ENCODE measurements at places on chromosomes 3 and 15.

DNA sequence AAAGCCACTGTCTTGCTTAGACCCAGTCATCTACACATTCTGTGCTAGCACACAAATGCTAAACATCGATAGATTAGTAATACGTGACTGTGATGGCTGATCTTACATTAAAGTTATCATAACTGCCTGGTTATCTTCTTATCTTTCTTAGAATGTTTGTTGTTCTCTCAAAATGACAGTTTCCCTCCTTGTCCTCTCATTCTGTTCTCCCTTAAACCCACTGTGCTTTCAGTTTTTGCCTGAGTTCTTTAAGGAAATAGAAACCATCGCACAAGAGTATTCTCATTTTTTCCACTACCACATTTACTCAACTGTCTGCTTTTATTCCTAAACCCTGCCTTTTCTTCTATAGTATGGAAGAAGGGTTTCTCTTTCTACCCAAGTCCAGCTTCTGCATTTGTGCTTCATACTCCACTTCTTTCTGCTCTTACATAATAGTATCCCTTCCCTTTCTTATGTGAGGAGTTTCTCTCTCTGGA is 17.1 kb downstream of the STX19 start:
- no peak for DNase-seq

GRCh38 chr3:20930034-20930433 is 744.0 kb upstream of the SGO1 start:
- no peak for DNase-seq

GRCh38 chr3:111738238-111738637 is 120.8 kb upstream of the PHLDB2 start:
- DNase-seq = no peak

DNA sequence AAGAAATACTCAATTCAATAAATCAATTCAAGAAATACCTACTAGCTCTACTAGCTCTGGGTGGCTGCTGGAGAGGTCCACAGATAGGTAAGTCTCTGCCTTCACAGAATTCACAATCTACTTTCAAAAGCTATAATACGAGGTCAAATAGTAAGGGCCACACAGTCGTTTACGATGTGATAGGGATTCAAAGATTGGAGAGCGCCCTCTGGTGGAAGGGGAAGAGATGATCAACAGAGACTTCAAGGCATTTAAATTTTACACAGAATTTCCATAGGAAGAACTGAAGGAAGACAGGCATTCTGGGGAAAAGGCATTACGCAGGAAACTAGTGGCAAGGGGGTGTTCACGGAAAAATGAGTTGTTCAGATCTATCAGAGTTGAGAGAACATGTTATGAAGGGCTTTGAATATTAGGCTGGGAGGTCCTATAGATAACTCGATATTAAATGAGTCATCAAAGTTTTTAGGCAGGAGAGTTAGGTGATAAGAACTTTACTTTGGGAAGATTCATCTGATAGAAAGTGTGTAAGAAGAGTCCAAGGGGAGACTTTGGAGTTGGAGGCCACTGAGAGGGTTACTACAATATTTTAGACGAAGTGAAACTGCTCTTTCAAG is 128.8 kb downstream of the FRMD5 start:
- DNase-seq = no peak

DNA sequence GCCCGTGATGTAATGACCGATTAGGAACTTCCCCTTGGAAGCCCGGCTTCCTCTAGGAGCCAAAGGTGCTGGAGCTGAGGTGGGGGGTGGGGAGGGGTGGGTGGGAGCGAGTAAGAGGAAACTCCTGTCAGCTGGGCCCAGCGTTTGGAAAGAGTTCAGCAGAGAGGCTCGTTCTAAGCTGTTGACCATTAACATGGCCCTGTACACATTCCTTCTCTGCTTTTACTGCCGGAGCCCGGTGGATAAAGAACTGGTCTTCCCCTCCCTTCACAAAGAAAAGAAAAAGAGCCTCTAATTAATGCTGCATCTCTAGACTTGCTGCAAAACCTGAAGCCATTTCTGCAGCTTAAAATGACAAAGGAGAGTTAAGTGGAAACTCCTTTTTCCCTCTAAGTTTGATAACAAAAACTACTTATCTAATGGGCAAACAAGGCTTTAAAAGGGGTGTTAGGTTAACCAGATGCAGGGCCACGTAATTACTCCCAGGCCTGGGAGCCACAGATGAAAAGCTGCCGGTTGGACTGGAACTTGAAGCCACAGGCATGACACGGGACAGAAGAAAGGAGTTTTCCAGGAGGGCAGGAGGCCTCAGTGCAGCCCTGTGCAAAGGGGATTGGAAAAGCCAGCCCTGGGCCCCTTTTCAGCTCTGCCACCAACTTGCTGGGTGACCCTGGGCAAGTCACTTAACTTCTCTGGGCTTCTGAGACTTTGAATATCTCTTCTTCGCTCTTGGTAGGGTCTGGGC is 71.3 kb downstream of the SMAD6 start:
- no peak for DNase-seq

DNA sequence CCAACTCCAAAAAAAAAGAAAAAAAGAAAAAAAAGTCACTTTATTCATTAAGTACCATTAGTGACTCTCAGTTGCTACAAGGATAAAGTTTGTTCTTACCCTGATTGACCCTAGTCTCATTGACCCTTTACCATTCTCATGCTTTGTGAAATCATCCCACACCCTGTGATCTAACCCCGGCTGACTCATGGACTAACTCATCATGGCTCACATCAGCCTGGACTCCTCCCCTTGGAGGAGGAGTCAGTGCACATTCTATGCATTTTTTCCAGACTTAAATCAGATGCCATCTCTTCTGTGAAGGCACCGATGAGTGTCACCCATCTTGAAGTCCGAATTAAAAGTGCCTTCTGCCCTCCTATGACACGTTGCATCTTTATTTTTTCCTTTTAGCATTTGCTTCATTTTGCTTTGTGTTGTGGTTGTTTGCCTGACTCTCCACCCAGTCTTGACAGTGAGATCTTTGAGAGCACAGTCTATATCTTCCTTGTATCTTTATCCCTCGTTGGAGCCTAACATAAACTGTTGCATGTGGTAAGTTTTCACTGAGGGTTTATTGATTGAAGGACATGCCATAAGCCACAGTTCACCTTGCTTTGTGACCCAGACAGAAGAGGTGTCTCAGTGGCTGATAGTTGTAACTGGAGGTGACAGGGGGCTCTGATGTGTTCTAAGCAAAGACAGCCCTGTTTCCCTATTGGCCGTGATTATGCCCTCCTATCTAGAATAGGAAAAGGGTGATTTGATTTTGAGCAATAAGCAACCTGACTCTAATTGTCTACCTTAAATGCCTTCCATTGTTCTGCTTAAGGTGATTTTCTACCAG is 72.1 kb downstream of the IL1RAP start:
- no peak for DNase-seq

GRCh38 chr3:171283183-171283847 is 176.9 kb downstream of the TNIK start:
- no peak for DNase-seq

GRCh38 chr15:39171944-39172368 is 408.9 kb upstream of the THBS1 start:
- DNase-seq = peak; percentile 67

GRCh38 chr15:90004671-90005070 is 3.5 kb downstream of the ZNF710 start:
- DNase-seq = no peak

GRCh38 chr3:187025656-187026316 is 95.5 kb downstream of the ST6GAL1 start:
- no peak for DNase-seq

DNA sequence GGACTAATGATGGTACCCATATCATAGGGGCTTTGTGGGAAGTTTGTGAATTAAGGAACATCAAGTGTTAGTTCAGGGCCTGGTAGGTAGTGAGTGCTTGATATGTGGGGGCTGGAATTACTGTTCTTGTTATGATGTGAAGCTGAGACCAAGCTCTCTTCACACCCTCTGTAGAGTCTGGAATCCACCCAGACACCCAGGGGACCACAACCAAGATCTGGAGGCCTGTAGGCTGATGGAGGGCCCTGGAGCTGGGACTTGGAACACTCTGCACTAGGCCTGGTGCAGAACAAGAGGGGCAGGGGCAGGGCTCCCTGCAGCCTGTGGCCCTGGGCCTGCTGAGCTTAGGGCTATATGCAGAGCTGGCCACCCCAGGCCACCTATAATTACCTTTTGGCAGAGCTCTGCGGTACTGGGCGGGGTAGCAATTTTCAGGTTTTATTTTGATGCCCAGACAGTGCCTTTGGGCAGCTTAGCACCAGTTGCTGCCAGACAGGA is 13.1 kb upstream of the PRKCD start:
- no peak for DNase-seq

Data from ovary (tissue), 10 donors.